ENCODE measurements at places on chromosomes 1 and 21.

DNA sequence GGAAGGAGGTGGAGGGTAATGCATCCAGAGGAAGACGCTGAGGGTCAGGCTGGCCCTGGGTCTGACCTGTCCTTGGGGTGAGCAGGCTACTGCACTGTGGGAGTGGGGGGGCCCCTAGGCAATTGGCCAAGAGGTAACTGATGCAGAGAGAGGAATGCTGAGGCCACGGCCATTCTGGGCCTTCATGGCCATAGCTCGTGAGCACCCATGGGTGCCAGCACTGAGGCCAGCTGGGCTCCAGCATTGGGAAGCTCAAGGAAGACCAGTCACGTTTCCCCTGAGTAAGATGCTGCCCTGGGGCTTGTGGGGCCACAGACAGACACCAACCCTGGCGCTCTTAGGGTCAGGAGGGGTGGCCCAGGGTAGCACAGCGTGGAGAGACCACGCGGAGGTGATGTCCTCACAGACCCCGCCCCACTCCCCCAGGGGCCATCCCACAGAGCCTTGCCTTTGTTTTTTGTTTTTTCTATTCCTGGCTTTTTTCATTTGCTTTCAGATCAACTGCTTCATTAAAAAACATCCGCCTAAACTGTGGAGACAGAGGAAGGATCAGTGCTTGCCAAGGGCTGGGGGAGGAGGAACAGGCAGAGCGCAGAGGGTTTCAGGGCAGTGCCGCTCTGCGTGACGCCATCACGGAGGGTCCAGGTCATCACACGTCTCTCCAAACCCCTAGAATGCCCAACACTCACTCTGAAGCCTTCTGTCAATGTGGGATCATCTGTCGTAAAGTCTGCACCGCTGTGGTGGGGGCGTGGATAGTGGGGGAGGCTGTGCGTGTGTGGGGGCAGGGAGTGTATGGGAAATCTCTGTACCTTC lies 61.1 kb downstream of the SIK1 start:
- DNase-seq, result no peak

- no peak for DNase-seq
These were observed 56.7 kb downstream of the PKN2 start for GRCh38 chr1:88740784-88741183.

DNA sequence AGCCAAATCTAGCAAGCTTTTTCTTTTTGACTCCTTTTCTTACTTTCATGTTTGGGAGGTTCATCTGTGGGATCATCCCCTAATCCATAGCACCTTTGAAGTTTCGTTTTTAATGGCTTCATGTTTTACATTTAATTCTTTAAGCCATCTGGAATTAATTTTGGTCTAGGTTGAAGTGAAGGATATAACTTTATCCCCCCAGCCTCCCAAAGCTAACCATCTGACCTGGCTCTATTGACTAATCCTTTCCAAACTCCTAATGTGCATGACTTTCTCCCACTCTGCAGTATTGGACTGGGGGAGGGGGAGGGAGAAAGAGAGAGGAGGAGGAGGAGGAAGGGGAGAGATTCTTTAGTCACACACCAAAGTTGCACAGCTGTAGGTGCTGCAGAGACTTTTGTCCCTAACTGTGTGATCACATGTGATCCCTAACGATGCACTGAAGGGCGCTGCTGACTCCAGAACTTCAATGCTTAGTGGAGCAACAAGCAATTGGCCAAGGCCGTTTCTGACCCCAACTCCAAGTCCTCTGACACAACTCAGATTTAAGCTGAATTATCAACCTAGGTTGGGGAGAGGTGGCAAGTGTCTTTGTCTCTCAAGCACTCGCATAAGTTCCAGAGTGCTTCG lies 191.6 kb downstream of the HUNK start:
- no peak for DNase-seq

DNA sequence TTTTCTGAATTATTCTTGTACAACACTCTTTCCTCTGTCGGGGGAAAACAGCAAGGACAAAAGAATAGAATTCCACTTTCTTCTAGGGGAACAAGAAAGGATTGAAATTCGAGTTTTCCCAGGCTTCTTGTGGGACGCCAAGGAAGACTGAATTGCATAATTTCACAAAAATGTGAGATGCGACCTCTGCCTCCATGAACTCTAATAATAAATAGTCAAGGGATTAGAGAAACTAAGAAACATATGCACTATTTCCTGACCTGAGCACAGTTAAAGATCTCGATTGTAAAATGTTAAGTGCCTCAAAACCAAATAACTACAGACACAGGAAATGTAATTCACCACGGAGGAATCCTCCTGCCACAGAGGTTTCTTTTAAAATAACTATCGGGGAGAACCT lies 117.3 kb upstream of the MARK1 start:
- no peak for DNase-seq

DNA sequence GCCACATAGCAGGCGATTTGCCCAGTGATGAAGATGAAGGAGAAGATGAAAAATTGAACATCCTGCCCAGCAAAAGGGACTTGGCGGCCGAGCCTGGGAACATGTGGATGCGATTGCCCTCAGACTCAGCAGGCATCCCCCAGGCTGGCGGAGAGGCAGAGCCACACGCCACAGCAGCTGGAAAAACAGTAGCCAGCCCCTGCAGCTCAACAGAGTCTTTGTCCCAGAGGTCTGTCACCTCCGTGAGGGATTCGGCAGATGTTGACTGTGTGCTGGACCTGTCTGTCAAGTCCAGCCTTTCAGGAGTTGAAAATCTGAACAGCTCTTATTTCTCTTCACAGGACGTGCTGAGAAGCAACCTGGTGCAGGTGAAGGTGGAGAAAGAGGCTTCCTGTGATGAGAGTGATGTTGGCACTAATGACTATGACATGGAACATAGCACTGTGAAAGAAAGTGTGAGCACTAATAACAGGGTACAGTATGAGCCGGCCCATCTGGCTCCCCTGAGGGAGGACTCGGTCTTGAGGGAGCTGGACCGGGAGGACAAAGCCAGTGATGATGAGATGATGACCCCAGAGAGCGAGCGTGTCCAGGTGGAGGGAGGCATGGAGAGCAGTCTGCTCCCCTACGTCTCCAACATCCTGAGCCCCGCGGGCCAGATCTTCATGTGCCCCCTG lies 3.3 kb downstream of the ZBTB18 start:
- DNase-seq, result no peak
